ENCODE measurements at places on chromosomes 12 and 14.

DNA sequence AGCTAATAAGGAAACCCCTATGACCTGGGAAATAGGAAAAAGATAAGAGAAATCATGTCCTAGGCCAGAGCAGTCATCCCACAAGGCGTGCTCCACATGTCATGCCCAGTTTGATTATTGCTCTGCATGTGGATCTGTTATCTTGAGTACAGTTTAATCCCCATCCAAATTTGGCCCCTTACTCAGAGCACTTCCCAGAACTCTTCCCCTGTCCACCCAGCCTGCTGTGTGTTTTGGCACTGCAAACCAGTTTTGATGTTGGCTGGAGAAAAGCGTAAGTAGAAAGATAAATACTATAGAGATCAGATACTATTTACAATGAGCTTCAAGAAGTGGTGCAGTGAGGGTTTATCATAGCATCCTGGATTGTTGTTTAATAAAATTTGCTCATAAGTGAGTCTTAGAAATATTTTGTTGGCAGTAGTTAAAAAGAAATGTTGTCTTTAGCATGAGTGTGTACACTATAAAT is 83.8 kb downstream of the PTPRB start:
- DNase-seq, result no peak

- DNase-seq, result no peak
Observed at GRCh38 chr14:81517798-81518398, 15.8 kb downstream of the SEL1L start.

DNA sequence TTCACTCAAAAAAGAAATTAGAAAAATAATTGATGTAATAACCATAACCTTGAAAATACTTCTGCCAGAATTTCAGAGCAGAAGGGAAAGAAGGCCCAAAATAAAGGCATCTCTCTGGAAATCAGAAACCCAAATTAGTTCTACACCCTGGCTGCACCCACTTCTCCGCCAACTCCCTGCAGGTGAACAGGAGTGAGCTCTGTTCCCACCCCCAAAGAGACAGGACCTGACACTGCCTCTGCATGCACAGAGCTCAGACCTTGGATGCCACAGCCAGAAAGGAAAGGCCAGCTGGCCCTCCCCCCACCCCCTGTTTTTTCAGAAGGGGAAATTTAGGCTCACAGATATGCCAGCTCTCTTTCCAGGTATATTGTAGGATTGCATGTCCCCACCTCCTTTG is 228.2 kb downstream of the BCL11B start:
- DNase-seq, result no peak

- no peak for DNase-seq
Observed at GRCh38 chr14:33406766-33407165, 468.1 kb downstream of the NPAS3 start.

DNA sequence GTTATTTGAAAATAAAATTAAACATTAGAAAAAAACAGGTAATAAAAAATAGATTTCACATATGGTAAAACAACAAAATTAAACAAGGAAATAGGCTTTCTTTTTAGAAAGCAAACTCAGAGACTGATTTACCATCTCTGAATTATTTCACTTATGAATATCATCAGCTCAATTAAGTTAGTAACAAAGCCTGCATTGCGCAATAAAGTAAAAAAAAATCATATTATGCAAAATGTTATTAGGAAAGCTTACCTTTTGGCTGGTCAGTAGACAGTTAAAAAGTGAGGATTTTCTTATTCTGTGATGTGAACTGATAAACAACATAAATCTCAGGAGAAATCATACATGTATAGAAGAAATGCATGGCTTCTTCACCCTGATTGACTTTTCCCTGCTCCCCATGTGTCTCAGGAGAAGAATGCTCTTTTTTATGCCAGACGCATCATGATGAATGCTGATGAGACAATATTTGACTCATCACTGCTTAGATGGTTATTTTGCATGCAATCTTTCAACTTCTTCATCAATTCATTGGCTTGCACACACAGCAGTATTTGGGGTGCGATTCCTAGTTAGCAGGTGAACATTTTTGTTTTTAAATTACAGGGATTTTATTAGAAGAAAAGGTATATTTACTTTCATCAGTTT is 124.5 kb upstream of the USP15 start:
- DNase-seq, result no peak

DNA sequence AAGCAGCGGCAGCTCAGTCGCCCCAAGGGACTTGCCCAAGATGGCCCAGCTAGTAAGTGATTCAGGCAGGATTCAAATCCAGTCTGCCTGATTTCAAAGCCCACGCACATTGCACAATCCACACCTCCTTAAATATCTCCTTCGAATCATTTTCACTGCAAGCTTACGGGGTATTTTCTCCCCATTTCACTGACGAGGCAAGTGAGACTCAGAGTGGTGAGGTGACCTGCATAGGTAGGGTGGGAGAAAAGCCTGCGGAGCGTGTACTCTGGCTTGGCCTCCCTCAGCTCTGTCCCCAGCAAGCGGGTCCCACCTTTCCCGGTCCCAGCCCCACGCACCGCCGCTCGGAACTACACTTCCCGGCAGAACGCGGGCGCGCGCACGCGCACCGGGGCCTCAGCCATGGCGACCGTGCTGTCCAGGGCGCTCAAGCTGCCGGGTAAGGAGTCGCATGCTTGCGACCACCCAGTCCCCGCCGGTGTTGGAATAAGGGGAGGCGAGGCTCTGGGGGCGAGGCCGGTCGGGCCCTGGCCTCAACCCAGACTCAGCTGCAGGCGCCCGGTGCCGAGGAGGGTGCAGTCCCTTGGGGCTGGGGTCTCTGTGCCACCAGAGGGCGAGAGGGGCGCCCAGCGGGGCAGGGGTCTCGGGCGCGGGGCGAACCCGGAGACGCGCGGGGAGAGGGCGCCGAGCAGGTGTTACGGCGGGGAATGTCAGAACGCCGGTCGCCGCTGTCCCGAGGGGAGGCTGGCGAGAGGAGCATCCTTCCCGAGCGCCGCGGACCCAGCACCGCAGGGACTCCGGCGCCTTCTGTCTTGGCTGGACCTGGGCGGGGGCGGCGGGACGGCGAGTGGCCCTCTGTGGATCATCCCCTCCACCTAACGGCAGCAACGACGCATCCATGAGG is at the start of gene FAM234B:
Gene FAM234B (plus strand): TSS at position 380 of the 904 bp plus-strand sequence. CDS start 23 bp downstream, at position 403.
- DNase-seq, result peak; percentile 19

- no peak for DNase-seq
Observed at GRCh38 chr12:37548266-37548805, 768.2 kb upstream of the ALG10B start.

- DNase-seq, result no peak
Observed at GRCh38 chr14:61569812-61570548, 125.3 kb upstream of the HIF1A start.

DNA sequence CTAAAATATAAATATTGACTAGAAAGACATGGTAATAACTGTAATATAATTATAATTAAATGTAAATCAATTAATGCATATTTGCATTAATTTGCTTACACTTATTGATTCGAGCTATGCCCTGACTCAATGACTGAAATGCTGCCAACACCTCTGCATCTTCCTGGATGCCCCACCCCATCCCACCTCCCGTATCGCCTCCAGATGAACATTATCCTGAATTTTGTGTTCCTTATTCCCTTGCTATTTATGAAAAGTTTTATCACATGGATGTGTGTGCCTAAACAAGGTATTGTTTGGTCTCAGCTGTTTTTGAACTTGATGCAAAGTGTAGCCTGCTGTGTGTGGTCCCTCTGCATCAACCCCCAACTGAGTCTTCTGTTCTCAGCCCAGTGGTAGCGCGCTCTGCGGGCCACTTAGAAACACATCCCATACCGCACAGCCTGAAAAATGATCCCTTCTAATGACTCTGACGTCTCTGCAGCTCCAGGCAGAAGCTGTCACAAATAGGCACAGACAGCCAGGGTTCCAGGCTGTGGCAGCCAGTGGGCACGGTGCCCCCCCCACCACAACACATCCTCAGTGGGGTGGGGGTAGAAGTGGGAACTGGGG is 96.5 kb downstream of the PRMT8 start:
- no peak for DNase-seq

- no peak for DNase-seq
Observed at GRCh38 chr14:102232348-102232625, 72.7 kb downstream of the MOK start.

GRCh38 chr12:24599736-24600135 is 349.2 kb downstream of the BCAT1 start:
- DNase-seq, result no peak

DNA sequence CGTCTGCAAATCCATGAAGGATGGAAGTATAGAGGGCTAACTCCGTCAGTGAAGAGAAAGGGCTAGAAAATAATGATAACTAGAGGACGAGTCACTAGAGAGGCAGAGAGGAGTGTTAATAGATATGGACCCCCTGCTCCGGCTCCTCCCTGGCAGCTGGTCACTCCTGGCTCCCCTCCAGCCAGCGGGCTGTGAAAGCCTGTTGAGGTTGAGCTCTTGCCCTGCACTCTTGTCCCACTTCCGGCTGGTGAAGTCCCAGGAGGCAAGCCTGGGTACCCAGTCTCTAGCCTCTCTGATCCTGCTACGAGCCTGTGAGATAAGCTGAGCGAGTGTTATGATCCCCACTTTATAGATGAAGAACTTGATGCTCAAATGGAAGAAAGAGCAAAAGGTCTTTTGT is 90.3 kb downstream of the RFX4 start:
- no peak for DNase-seq

DNA sequence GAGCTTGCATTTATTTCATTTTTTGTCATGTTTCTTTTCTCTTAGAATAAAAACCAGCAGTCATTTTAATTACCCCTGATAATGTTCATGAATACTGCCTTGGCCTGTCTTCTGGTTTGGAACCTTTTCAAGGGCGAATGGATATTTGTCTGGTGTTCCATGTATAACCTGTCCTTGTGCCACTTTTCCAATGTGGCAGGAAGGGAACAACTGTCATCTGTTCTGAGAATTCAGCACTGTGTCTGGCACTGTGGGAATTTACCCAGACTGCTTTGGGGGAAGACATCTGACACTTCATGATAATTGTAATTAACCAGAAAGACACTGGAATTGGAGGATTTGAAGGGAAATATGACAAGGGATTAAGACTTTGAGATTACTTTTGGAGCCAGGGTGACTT is 352.8 kb downstream of the APAF1 start:
- DNase-seq, result no peak

Measured in effector memory CD4-positive, alpha-beta T cell (primary cell).